ENCODE measurements at places on chromosomes 6 and 20.

DNA sequence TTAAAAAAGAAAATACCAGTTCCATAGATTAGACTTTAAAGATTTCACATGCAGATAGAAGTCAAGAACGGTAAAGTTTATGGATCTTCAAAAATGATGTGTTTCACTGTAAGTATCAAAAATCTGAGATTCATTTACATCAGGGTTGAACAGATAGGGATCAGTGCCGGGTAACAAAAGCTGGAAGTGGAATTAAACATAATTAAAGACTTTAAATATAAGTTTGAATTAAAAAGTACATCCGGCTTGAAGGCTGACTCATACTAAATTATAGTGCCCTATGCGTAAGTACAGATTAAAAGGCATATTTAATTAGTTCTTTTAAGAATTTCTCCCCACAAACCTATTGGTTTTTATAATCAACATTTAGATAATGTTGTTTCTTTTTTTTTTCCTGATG, 312.7 kb downstream of the PRL start:
- no peak for DNase-seq

DNA sequence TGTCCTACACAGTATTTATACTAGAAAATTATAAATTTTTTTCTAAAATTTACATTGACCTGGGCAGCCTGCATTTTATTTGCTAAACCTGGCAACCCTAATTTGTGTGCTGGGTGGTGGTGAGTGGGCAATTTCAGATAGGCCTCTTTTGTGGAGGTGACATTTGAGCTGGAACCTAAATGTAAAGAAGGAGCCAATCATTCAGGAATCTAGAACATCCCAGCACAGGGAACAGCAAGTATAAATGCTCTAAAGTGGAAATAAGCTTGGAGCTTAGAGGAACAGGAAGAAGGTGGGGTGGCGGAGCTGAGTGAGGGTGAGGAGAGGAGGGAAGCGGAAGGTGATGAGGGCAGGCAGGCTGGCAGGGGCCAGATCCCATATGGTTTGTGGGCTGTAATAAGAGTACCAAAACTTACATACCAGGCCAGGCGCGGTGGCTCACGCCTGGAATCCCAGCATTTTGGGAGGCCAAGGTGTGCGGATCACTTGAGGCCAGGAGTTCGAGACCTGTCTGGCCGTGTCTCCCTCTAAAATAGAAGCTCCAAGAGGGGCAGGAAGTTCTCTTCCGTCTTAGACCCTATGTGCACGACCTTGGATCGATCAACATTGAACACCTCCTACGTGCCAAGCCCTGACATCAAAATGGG, 549 bp upstream of the CSE1L start:
- no peak for DNase-seq

DNA sequence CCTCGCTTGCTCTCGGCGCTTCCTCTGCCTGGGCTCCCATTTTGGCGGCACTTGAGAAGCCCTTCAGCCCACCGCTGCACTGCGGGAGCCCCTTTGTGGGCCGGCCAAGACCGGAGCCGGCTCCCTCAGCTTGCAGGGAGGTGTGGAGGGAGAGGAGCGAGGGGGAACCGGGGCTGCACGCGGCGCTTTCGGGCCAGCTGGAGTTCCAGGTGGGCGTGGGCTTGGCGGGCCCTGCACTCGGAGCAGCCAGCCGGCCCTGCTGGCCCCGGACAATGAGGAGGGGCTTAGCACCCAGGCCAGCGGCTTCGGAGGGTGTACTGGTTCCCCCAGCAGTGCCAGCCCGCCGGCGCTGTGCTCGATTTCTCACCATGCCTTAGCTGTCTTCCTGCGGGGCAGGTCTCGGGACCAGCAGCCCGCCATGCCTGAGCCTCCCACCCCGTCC, 10.2 kb upstream of the SRPK1 start:
- no peak for DNase-seq

GRCh38 chr6:39953076-39953618, 18.9 kb upstream of the MOCS1 start:
- DNase-seq: no peak

DNA sequence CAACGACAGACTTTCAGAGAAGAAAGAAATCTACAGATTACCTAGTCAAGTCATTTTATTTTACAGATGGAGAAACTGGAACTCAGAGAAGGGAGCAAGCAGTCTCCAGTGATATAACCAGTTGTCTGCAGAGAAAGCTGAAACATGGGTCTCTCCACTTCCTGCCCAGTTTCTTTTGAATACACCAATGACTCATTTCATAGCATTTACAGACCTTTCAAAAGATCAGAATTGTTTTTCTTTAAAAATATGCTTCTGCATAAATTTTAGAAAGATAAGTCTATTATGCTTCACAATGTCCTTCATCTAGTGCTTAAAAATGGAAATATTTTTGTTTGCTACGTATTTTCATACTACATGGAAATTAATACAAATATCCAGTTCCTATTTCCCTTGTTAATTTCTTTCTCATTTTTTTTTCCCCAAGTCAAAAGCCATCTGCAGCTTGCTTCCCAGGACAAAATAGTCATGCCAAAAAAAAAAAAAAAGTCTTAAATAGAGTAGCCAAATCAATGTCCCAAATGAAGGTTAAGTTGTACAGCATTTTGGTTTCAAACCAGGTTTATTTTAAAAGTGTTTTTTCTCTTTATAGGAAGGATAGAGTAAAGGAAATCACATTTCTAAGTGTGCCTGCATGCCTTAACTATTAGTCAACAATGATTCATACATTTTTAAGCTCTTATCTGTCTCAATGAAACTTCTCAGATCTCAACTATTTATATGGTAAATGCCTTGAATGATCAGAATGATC, 36.9 kb downstream of the ARHGAP18 start:
- DNase-seq: no peak

GRCh38 chr6:157424491-157425020, 43.6 kb downstream of the ZDHHC14 start:
- DNase-seq: no peak

DNA sequence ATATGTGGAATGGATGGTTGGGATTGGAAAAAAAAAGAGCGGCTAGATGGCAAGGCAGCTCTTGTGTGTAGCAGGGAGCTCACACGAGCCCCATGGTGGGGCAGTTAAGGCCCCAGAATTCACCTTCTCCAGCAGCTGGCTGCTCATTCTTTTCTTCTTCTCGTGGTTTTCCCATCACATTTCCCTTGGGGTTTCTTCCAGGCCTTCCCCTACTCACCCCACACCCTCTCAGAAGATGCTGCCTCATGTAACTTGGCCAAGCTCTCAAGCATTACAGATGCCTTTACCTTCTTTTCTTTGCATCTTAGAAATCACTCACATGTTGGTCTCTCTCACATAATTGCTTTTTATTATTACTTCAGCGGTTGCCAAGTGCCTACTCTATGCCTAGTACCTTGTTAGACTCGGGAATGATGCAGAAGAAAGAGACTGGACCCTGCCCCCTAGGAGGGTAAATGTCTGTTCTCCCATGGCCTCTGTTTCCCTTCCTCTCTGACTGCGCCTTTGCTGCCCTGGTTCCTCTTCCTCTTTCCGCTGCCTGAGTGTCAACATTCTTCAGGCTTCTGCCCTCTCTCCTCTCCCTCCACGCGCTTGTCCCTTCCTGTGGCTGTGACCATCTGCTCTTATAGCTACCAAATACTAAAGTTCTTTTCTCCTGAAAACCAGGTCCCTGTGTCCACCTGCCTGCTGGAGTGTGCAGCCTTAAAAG, 28.6 kb downstream of the PPARD start:
- DNase-seq: no peak
